Caco-2 (cell line): ENCODE measurements at places on chromosomes 7 and 10.

- no peak for DNase-seq
These were observed 521.4 kb upstream of the SEMA3D start for GRCh38 chr7:85708221-85708620.

DNA sequence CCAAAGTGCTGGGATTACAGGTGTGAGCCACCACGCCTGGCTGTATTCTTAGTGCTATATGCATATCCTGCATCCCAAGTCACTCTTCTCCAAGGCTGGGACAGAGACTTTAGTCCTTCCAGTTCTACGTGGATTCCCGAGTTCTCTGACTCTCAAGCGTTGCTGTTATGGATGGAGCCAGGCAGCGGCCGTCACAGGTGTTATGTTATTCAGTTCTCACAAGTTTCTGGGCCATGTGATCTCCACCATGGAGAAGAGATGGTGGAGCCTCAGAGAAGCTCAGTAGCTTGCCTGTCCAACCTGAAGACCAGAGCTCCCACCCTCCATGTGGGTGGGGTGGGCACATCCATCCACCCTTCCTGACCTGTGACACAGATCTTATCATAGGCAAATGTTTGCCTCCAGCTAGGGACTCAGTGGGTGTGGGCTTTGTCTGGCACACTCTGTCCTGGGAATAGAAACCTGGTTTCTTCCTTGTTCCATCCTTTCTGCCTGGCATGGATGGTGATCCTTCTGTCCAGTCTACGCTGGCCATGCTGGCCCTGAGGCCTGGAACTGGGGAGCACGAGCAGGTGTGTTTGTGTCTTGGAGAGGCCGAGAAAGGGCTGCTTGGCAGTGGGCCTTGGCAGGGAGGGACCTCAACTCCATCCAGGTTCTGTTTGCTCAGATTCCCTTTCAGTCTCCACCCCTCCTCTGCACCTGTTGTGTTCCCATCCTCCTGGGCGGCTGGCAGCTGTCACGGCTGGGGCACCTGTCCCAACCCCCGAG lies 55.3 kb downstream of the NEURL1 start:
- peak; percentile 29 for DNase-seq

- no peak for DNase-seq
These were observed 57.7 kb downstream of the PTPRE start for GRCh38 chr10:127964621-127965020.

DNA sequence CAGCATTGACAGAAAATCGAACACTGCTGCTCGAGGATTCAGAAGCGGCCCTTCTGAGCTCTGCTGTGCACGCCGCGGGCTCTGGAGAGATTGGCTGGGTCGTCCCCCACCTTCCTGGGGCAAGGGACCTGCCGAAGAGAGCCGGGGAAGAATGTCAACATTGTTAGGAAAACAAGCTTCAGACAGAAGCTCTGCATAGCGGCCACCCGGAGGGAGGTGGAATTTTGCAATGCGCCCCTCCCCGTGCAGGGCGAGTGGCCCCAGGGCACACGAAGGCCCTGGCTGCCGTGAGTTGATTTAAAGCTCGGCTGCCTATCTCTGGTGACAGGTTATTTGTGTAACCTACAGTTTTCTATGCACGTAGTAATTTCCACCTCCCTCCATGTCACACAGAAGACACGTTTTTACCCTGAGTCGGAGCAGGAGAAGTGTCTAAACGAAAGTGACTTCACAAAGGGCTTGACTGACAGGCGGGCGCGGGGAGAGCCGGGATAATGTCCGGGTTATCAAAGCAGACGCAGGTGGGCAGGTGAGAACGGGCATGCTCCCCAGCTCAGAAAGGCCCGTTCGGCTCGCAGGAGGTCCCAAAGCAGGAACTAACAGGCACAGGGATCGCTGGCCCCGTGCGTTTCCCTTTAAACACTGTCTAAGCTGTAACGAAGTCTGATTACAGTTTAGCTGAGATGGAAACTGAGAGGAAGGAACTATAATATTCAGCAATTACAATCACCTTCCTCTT lies 84.6 kb downstream of the PDGFA start:
- DNase-seq, result peak; percentile 92

- DNase-seq, result no peak
These were observed 1046.9 kb downstream of the TYW1 start for GRCh38 chr7:68043546-68043945.

- DNase-seq, result no peak
These were observed 402 bp downstream of the MAFK start for GRCh38 chr7:1530946-1531262.

DNA sequence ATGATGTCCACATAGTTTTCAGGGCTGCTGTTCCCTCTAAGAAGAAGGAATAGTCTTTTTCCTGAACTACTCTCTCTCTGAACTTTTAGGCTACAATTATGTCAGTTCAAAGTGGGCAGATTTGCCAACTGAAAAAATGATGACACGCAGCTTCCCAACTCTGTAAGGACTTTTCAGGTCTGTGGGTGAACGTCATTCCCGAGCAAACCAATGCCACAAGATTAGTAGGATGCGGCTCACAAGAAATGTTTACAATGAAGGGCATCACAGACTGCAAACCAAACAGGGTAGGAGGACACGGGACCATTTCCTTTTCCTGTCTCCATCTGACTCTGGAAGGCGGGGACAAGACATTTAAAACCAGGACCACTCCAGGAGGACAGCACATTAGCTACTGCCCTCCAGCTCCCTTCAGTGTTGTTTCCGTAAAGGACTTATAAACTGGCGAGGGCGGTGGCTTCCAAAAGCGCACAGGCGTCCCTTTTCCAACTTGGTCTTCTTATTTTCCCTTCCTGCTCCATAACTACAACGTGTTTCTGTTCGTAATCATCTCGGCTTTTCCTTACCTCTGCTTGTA lies 539 bp upstream of the MKLN1 start:
- no peak for DNase-seq

DNA sequence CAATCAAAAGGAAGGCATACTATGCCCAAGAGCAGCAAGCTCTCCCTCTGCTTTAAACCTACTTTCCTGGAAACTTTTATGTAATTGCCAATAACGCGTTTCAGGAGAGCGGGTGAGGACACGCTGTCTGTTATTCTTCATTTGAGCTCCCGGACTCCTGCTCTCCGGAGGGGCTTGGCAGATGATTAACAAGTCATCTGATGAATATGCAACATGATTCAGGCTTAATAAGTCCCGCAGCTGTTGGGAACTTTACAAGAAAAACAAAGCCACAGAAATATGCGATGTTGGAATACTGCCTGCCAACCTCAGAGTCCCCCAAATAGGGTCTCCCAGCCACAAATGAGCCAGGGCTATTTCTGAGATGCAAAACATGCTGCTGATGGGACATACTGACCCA lies 348.0 kb downstream of the GPAM start:
- DNase-seq, result no peak

DNA sequence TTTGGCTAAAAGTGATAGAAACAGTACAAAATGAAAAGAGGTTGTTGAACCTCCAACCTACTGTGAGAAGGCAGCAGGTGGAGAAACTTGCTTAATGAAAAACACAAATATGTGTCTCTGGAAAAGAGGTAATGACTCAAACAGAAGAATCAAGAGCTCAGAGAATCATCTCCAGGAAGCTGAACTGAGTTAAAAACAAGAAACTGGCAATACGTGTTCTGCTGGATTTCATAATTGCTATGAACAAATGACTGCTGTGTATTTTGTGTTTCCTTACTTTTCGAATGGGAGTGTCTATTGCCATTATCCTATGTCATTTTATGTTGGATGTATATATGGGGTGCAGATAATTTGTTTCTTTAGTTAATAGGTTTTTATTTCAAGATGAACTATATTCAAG lies 401.1 kb downstream of the DGKB start:
- DNase-seq, result no peak

DNA sequence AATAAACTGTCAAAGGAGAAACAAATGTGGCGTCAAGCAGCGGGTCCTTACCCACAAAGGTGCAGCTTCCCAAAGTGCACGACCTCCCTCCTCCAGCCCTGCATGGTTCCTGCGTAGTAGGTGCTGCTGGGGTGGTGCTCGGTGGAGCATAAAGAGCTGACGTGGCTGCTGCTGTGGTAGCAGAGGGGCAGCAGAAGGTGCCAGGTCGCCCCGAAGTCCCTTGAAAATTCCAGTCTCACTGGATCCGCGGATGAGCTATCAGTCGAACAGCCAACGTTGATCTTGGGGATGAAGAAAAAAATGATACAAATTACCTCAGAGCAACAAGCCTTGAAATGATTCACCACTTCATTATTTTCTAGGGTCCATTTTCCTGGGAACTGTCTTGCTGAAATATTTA lies 105.0 kb upstream of the SLC26A5 start:
- DNase-seq, result no peak

DNA sequence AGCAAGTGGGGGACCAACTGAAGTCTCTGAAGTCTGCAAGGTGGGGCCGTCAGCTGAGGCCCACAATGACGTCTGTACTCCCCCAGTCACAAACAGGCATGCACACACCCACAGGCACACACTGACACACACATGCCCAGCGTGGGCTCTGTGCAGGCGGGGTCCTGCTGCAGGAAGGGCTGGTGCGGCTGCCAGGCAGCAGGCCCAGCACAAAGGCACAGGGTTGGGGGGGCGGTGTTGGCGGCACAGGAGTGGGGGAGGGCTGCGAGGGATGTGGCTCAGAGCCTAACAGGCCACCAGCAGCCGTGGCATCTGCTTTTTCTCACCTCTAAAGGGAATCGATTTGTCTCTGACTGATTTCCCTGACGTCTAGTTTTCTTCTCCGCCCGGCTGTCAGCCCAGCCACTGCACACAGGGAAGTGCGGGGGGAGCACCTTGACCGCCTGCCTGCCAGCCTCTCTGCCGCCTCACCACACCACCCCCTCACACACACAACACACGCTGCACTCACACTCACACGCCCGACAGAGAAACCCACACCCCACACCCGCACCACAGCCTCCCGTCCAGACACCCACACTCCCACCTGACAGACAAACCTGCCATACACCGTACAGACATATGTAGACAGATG lies 43.5 kb upstream of the ZMIZ1 start:
- DNase-seq, result peak; percentile 21
